ENCODE measurements at places on chromosomes 1 and 21.

- no peak for DNase-seq
Measured at GRCh38 chr1:225865514-225865913, 16.7 kb downstream of the TMEM63A start.

DNA sequence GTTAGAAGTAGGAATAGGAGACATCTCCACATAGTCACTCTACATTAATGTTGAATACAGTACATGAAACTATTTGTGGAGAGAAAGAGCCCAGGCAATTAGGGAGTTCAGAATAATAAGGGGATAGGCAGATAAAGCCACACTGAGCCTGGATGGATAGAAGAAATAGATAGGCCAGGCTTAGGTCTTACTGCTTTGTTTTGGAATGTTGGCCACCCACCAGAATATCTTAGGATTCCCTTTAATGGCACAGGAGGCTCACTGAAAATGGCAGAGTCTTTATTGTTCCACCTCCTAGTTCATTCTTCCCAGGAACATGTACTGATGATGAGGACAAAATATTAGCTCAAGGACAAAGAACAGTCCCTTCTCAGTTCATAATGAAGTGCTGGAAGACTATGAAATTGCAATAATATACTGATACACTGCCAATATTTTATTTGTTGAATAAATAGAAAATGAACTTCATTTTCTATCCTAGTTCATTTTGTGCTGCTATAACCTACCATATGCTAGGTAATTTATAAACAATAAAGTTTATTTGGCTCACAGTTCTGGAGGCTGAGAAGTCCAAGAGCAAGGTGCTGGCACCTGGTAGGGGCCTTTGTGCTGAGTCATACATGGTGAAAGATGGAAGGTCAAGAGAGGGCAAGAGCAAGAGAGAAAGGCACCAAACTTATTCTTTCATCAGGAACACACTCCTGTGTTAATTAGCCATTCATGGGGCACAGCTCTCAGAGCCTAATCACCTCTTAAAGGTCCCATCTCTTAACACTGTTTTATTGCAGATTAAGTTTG is 87.3 kb downstream of the TBX15 start:
- no peak for DNase-seq

- DNase-seq: no peak
Measured at GRCh38 chr1:53197291-53198200, 922 bp downstream of the CPT2 start.

DNA sequence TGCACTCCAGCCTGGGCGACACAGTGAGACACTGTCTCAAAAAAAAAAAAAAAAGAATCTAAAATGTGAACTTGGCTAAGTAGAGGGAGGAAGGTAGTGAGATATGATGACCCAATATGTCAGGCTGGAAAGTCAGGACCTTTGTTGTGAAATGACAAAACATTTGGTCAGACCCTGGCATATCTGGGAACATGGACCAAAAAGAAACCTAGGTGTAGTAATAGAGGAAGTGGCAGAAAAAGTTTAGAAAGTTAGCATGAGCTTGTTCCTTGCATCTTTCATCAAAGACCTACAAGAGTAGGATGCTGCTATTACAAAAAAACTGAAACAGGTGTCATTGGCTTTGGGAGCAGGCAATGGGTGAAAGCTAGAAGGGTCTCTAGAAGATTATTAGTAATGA is 7.3 kb upstream of the S100A3 start:
- no peak for DNase-seq

DNA sequence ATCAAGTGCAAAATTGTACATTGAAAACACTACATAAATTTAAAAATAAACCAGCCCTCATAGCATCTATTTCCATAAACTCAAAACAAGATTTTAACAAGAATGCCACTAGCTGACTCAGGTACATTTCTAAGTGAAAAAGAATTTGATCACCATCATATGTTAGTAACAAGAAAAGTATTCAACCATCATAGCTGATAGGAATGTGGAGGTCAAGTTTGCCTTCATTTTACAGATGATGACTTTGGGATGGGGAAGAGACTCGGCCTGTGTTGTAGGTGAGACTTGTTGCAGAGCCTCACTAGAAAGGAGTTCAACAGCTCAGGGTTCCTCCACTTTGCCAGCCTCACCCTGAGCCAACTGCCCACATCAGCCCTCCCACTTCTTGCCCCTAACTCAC is 318.8 kb upstream of the FAM78B start:
- DNase-seq: no peak

GRCh38 chr1:208129060-208129459 is 115.1 kb downstream of the PLXNA2 start:
- DNase-seq: no peak

DNA sequence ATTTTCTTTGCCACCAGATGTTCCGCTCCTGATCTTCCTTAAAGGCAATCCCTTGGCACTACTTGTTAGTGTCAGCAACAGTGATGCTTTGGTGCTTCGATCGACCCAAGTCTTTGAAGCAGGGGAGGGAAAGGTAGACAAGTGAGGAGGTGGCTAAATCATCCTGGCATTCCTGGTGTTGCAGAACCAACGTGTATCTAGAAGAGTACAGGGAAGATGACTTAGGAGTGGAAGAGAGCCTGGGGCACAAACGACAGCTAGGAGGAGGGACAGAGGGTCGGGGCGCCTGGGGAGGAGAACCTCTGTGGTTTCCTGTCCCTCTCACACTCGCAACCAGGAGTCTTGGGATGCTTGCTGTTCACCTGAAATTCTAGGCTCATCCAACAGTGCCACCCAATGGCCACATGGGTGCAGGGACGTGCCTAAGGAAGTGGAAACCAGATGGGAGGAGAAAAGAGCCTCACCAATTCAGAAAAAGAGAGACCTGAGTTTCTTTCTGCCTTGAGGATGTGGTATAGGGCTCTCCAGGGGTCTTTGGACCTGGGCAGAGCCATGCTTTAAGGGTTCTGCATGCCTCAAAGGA is 9.5 kb upstream of the KCNA2 start:
- peak; percentile 59 for DNase-seq

- no peak for DNase-seq
Measured at GRCh38 chr1:65404941-65405340, 15.5 kb upstream of the LEPR start.

DNA sequence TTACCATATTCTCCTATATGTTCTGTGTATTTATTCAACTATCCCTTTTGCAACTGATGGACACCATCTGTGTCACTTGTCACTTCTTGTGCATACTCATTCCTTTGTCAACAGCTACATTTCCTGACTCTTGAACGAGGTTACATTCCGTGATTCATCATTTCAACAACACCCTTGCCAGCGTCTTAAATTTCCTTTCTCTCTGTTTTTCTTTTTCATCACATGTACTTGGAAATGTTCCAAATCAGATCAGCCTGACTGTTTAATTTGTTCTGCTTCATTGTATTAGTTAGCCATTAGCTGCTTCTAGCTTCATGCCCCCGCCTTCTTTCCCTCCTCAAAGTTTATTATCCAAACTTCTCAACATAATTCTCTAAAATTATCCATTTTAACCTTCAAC is 173.0 kb downstream of the ADGRL4 start:
- no peak for DNase-seq

- no peak for DNase-seq
Measured at GRCh38 chr1:151994956-151995355, 1.3 kb upstream of the S100A10 start.

- DNase-seq: no peak
Measured at GRCh38 chr21:39144191-39144590, 39.1 kb downstream of the PSMG1 start.

- DNase-seq: no peak
Measured at GRCh38 chr1:170156594-170156993, 10.8 kb downstream of the NTMT2 start.

DNA sequence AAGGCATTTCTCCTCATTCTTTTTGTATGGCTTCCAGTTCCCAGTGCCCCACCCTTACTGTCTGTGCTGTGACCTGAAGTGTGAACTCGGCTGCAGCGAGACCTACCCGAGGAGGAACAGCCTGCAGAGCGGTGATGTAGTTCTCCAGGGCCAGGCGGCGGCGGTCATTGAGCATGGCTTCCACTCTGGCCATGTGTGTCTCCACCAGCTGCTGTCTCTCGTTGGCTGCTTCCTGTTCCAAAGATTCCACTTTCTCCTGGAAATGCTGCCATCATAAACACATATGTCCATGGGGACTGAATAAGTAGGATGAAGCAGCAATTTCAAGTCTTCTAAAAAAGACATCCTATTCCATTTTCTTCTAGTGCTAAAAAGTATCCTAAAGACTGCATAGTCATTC is 195.6 kb downstream of the APP start:
- DNase-seq: no peak

DNA sequence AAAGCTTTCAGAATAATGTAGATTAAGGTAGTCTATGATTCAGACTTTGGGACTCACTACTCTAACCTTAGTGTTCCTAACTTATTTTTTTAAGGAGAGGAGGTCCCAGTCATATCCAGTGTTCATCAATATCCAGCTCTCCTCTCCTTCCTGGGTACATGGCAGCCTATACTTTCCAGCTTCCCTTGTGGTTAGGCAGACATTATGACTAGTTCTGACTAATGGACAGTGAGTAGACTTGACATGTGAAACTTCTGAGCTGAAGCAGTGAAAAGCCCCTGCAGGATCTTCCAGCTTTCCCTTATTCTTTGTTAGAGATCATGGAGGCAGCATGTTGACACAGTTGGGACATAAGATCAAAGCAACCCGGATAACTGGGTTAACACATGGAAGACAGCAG is 144.2 kb downstream of the PTPRU start:
- DNase-seq: no peak

DNA sequence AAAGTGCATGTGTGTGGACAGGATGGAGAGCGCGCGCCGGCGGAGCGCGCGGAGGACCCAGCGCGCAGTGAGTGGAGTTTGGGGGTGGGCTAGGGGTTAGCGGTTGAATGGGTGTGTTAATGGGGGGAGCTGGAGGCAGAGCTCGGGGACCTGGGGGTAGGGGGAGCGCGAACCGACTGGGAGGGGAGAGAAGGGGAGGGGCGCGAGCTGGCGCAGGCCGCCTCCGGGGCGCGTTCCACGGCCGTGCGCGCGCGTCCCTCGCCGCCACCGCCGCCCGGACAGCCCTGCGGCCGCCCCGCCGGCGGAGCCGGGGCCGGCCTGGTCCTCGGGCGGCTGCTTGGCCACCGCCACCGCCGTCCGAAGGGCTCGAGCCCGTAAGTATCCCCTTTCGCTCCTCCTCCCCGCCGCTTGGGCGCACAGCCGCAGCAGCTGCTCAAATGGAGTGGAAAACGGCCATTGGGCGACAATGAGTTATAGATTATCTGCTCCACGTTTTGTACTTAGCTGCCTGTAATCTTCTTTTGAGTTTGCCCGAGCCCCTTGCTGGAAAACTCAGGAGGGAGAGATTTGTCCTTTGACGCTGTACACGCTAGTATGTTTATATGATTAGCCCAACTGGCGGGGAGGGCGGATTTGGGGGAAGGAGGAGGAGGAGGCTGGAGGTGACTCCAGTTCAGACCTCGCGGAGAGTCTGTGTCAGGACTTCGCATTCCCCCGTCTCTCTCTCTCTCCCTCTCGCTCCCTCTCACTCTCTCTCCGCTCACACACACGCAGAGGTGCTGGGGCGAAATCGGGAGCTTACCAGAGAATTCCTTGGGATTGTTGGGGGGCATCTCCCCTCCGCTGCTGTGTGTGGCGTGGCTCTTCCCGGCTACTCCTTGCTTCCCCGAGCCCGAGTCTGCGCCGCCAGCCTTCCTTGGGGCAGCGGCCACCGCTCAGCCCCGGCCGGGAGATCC is at the start of gene ADGRL2:
ADGRL2 (plus strand) TSS at position 240 of the 956 bp plus-strand sequence. CDS start 36,051 bp downstream, outside the sequence.
- no peak for DNase-seq

GRCh38 chr1:82268826-82269225 is 468.1 kb downstream of the ADGRL2 start:
- DNase-seq: no peak

GRCh38 chr1:115320377-115320776 is 17.7 kb downstream of the NGF start:
- DNase-seq: no peak

DNA sequence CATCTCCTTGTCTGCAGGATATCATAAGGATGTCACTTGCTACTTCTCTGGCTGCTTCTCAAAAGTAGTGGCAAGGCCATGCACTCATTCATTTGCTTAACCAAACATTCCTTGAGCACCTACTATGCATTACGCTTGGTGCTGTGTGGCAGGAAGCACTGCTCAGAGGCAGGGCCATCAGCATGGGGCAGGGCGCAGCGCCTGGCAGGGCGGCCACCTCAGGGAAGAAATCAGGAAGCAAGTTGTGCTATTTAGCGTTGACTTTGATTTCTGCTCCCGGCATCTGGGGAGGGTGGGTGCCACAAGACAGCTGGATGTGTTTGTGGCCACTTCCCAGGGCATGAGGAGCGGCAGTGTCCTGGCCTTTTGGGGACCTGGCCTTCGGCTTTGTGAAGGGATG is 27.9 kb downstream of the PROK1 start:
- DNase-seq: no peak

GRCh38 chr1:70487910-70488665 is 77.0 kb downstream of the CTH start:
- DNase-seq: no peak

- DNase-seq: no peak
Measured at GRCh38 chr1:177346790-177347359, 176.1 kb downstream of the BRINP2 start.

GRCh38 chr1:59828160-59828559 is 13.4 kb downstream of the HOOK1 start:
- DNase-seq: no peak

DNA sequence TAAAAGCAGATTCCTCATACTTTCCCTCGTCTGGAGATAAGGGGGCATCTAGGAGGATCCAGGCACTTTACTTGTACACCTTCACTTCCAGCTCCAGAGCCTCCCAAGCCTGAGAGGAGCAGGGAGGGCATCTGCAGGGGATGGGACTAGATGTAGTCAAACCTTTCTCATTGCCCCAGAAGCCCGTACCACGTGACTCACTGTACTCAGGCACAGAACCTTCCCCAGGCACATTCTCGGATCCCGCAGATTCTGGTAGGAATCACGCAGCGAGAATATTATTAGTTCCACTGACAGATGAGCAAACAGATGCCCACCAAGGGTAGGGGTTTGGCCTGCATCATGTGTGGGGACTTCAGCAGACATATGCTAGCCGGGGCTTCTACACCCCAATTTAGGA is 25.2 kb upstream of the TNR start:
- no peak for DNase-seq

DNA sequence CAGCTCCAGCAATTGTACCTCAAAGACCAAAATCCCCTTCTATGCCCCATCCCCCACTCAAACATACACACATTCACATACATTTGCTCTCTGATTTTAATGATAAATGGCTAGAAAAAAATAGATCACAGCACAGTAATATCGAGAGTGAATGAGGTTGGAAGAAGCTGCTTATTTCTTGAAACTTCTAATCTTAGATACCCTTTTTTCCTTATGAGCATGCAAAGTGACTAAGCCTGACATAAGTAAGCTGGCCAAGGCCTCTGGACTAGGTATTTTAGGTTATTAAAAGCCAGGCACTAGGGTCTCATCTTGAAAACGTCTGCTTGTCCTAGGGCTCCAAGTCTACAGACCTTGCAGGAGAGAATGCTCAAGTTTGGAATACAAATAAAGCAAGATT is 133.6 kb downstream of the TGFBR3 start:
- no peak for DNase-seq

GRCh38 chr1:15187175-15188129 is 33.9 kb downstream of the TMEM51 start:
- no peak for DNase-seq

- no peak for DNase-seq
Measured at GRCh38 chr1:97820470-97821188, 100.2 kb downstream of the DPYD start.

- DNase-seq: peak; percentile 6
Measured at GRCh38 chr1:45887156-45887842, 83.9 kb downstream of the MAST2 start.

GRCh38 chr1:184945029-184945428 is 29.3 kb downstream of the NIBAN1 start:
- DNase-seq: no peak

Data from stimulated activated CD4-positive, alpha-beta T cell treated with anti-CD3 and anti-CD28 coated beads, Interleukin-2, amount 100 ng/mL, for 24 hours (primary cell).